ENCODE measurements at places on chromosomes 13 and 19.

- DNase-seq, result no peak
Measured at GRCh38 chr19:42281146-42281826, 12.2 kb downstream of the CIC start.

DNA sequence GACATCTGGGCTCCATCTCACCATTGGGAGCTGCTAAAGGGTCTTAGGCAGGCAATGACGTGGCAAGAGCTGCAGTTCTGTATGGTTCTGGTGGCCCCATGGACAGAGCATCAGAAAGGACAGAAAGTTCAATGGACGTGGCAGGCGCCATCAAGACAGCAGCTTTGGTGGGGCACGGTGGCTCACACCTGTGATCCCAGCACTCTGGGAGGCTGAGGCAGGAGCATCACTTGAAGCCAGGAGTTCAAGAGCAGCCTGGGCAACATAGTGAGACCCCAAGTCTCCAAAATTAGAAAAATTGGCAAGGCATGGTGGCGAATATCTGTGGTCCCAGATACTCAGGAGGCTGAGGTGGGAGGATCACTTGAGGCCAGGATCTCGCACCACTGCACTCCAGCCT, 9.5 kb downstream of the EVI5L start:
- no peak for DNase-seq

GRCh38 chr19:16420336-16420676, 51.5 kb downstream of the EPS15L1 start:
- peak; percentile 65 for DNase-seq

- no peak for DNase-seq
Measured at GRCh38 chr13:90974249-90974975, 373.1 kb upstream of the MIR17HG start.

DNA sequence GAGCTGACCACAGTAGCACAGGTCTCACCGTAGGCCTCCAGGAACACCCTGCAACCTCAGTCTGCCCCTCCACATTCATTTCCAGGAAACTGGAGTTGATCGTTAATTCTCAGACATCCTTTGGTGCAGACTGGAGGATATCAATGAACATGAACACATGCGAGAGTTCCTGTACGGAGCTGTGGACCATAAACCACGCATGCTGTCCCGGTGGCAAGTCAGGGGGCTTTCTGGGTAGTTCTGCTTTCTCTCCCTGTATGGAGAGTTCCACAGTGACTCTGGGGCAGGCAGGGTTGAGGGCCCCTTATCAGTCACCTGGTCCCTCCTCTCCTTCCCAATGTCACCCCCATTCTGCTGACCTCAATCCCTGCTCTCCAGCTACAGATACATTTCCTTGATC, 55.5 kb upstream of the URI1 start:
- no peak for DNase-seq

DNA sequence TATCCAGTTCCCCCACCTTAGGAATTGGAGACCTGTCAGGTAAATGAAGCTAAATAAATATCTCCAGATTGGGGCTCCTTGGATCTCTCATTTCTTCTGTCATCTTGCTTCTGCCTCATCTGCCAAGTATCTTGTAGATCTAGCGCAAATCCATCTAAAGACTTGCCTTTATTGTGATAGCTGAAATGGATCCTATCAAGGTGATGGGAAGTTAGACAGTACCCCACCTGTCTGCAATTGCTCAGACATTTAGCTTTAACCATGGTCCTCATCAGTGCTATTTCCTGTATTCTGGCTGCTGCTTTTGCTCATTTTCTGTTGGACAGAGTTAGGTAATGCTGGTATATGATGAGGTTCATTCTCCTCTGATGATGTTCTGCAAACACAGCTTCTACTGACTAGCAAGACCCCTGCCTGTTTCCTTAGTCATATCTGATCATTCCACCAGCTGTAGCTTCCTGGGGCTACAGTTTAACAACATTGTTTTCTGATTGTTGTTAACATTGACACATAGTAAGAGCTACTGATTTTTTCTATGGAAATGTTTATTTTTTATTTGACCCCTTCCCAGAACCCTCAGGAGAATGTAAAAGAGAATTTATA, 340.0 kb downstream of the DCT start:
- no peak for DNase-seq

DNA sequence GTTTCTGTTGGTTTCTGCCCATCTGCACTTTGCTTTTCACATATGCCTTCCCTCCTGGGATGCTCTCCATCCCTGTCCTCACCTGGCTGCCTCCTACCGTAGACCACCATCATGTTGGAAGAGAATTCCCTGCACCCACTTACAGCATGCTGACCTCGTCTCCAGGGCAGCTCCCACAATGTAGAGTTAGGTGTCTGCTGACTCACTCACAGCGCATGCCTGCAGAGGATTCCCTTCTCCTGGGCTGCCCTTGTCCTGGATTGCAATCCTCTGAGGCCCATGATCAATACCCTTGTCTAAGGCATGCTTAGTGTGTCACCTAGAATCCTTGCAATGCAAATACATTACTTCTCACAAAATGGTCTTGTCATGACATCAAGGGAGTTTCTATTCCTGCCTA, 43.6 kb downstream of the STOML3 start:
- no peak for DNase-seq

DNA sequence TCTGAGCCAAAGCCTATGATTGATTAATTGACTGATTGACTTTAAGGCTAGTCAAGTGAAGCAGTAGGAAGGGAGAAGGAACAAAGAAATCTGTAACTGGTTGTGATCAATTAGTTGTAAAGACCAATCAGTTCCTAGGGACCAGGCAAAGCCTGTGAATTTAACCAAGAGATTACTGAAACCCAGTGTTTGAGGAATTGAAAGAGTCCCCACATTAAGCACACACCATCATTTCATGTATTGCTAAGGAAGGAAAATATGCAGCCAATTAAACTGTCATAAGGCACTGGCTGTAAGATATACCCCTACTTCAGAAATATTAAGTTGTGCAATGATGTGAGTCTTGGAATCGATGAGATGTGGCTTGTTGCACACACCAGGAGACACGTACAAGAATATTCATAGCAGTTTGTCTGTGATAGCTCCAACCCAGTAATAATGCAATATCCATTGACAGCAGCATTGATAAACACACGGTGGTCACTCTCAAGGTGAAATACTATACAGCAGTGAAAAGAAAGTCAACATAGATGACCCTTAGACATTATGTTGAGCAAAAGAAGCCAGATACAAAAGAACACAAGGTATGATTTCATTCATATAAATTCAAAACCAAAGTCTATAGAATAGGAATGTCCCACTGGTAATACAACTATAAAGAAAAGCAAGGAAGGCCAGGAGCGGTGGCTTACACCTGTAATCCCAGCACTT, 9.0 kb downstream of the C19orf47 start:
- DNase-seq, result no peak

DNA sequence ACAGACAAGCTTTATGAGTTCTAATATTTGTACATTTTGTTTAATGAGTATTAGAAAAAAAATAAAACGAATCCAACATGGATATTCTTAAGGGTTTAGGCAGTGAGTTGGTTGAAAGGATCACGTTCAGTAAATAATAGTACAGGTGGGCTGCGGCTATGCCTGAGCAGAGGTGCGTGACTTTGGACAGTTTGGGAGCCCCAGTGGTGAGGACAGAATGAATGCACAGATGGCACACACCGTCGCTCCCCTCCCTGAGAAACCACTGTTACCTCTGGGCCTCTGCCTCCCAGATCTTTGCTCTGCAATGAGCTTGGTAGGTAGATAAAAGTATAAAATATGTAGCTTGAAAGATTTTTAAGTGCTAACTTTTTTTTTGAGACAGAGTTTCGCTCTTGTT, 153.3 kb downstream of the SIPA1L3 start:
- no peak for DNase-seq

DNA sequence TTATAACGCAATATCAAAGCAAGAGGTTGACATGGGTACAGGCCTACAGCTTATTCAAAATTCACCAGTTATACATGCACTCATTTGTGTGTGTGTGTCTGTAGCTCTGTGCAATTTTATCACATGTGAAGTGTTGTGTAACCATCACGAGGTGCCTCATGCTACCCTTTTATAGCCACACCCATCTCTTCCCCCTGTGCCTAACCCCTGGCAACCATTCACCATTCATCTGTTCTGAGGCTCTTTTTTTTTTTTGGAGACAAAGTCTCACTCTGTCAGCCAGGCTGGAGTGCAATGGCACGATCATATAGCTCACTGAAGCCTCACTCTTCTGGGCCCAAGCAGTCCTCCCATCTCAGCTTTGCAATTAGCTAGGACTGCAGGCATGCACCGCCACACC, 78.4 kb downstream of the DPF1 start:
- DNase-seq, result no peak

DNA sequence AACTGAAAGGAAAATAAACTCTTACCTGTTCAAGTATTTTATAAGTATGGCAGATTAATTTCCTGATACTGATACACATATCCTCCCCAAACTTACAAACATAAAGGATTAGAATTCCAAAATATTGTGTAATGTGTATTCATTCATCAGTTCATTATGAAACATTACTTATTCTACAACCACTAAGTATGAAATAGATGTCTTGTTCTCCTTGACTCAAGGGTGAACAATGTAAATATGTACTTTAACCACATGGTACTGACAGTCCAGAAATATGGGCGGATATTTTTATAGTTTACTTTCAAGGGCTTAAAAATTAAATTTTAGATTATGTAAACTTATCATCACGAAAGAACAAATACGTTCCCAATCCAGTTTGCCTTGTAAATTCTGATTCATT, 334.0 kb downstream of the LIG4 start:
- DNase-seq, result no peak

GRCh38 chr19:11747277-11747676, 8.5 kb upstream of the ZNF823 start:
- DNase-seq, result no peak

- no peak for DNase-seq
Measured at GRCh38 chr19:51293571-51294210, 17.8 kb upstream of the IGLON5 start.

DNA sequence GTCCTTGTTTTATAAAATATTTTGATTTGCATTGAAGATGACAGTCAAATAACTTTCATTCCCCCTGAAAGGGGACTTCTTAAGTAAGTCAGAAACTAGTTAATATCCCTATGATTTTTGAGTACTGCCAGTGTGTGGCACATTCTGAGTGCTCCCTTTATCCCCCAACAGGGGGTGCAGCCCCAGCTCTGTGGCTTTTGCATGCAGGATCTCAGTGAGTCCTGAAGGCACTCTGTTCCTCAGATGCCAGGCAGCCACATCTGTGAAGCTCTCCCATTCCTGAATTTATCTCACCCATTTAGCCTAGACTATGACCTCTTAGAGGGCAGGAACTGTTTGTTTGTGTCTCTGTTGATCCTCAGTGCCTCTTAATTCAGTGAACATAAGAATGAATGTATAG, 123.1 kb downstream of the CDK8 start:
- DNase-seq, result peak; percentile 7

DNA sequence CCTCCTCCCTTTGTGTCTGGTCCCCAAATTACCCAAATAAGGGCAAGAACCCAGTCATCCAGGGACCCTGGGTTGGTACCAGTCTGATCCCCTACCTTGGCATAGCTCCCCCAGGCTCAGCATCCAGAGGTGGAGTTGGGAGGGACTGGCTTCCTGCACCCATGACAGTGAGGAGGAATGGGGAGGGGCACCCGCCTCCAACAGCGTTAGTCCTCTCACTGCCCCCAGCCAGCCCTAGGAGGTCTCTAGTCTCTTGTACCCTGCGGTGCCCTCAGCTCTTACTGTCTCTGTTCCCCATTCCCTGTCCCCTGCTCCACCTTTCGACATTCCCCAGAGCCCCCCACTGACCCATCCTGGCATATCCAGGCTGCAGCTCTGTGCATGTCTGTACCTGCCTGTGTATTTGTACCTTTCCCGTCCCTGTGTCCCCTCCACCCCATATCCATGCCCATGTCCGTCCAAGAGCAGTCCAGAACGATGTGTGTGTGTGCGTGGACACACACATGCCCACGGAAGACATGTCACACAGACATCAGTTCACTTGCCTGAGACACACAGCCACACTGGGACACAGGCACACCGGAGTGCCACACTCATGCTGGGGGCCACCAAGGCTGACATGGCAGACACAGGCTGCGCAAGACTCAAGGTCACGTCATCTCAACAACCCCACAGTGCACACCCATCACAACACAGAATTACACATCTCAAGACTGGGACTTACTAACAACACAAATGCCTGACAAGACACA, 17.8 kb downstream of the ERFL start:
- no peak for DNase-seq

GRCh38 chr13:52446265-52446664, 4.2 kb downstream of the VPS36 start:
- no peak for DNase-seq

DNA sequence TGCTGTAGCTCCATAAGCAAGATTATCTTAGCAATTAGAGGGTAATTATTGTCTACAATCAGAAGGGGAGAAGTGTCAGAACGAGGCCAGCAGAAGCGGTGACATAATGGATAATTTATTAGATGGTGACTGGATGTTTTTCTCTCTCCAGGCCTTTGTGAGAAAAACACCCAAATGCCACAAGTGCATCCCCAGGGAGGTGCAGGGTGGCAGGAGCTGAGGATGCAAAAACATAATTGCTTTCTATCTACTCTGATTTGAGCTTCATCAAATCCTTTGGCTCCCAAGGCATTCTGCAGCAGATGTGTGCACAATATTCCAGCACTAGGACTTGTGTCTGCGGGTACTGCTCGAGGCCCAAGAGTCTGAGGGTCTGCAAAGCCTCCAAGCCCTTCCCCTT, 220.1 kb upstream of the SERP2 start:
- no peak for DNase-seq

GRCh38 chr13:27353166-27353583, 71.2 kb upstream of the GTF3A start:
- DNase-seq, result no peak

DNA sequence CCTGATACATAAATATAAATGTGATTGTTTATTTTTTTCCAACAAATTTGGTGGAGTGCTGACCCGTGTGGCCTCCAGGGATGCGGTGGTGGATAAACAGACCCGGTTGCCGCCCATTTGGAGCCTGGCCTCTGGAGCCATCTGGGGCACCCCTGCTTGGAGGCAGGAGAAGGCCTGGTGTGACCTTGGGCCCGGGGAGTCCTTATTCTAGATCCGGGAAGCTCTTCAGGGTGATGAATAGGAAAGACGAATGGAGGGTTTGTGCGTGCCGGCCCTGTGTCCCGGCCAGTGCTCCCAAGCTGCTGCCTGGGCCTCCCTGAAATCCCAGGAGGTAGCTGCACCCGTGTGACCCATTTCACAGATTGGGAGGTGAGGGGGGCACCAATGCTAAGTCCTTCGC, 11.5 kb downstream of the PAK4 start:
- DNase-seq, result no peak
